ENCODE measurements at places on chromosomes 7 and 10.

DNA sequence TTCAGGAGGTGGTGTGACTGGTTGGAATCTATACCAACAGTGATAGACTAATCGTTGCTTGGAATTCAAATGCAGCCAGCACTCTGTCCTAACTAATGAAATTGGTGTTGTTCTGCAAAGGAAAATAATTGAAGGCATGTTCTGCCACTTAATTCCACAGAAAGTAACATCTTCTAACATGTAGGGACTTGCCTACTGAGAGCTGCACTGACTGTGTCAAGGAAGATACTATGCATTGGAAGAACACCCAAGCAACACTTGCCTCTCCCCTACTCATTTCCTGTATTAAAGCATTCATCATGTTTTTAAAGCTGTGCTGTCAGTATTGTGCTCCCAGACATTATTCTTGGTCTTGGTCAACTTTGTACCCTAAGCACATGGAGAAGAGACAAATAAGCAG is 2.7 kb upstream of the CYP3A7 start:
- no peak for DNase-seq

DNA sequence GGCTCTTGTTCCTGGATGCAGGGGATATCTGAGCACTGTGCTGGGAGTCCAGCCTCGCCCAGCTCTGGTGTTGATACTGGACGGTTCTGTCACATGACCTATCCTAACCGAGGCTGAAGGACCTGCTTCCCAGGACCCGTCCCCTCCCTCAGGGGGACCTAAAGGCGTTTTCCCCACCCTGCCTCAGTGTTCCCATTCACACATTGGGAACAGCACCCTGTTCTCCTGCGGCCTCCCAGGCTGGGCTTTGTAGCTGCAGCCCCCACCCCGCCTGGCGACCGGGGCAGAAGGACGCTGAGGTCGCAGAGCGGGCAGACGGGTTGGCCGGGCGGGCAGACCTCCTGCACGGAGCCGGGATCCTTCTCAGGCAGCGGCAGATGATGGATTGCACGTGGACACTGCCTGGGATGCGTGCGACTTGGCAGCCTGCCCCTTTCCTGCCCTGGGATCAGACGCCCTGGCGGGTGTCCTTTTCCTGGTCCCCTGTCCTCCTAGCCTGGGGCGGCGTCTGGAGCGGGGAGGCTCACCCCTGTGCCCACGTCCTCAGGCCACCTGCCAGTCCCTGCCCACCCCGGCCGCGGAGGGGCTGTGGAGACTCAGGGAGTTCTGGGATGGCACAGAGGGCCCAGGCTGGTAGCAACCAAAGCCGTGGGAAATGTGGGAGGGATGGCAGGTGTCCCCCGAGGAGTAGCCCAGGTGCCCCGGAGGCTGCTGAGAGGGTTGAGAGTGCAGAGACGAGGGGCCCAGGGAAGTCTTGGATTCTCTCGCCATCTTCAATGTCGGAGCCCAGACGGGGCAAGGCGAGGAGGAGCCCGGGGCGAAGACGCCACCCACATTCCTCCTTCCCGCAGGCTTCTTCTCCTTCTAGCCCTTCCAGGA is 17.2 kb upstream of the PSMG3 start:
- no peak for DNase-seq

DNA sequence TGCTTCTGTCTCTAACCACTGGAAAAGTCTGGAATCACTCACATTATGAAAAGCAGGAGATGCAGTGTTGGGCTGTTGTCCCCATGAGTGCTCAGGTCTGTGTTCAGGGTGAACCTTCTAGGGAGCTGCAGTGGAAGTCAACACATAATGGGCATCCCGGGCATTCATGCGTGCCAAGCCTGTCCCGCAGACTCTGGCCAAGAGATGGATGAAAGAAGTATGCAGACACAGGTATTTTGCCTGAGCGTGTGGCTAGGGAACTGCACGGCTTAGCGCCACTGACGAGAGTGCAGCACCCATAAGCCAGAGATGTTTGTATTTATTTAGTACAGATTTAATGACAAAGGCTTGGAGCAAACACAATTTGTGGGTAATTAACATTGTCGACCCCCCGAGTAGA is 84.7 kb downstream of the GPR26 start:
- no peak for DNase-seq

GRCh38 chr7:42128703-42129102 is 108.3 kb downstream of the GLI3 start:
- no peak for DNase-seq

GRCh38 chr7:31910191-31910590 is 160.0 kb downstream of the PDE1C start:
- no peak for DNase-seq

- DNase-seq = no peak
These were observed 303.1 kb upstream of the FZD1 start for GRCh38 chr7:90961037-90961725.

- no peak for DNase-seq
These were observed 45.7 kb upstream of the RBM33 start for GRCh38 chr7:155598810-155599210.

GRCh38 chr7:54846273-54846672 is 87.3 kb upstream of the SEC61G start:
- DNase-seq = no peak

GRCh38 chr7:110921595-110922151 is 169.3 kb upstream of the LRRN3 start:
- DNase-seq = no peak

DNA sequence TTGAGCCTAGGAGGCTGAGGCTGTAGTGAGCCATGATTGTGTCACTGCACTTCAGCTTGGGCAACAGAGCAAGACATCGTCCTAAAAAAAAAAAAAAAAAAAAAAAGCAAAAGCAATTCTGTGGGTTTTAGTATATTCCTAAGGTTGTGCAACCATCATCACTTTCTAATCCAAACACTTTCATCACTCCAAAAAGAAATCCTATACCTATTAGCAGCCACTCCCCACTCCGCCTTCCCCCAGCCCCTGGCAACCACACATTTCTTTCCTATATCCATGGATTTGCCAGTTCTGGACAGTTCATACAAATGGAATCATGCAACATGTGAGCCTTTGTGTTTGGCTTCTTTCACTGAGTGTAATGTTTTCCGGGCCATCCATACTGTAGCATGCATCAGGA is 20.4 kb downstream of the ZAN start:
- DNase-seq = no peak

GRCh38 chr7:147523056-147523455 is 1067.5 kb upstream of the C7orf33 start:
- no peak for DNase-seq

GRCh38 chr10:77357611-77358310 is 279.8 kb downstream of the KCNMA1 start:
- DNase-seq = no peak

DNA sequence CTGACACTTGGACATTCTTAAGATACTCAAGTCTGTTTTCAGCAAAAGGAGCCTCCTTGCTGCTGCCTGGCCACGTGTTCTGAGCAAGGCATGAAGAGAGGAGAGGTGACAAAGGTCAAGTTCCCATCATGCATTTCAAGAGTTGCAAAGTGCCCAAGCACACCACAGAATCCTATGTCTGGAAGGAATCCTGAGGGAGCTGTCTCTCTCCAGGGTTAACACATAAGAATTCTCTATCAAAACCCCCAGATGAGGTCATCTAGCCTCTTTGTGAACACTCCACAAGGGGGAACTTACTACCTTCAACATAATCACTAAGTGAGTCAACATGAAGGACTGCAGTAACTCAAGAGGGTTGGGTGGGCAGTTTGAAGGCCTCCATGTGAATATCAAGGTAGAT is 155.5 kb downstream of the RNF216 start:
- no peak for DNase-seq

DNA sequence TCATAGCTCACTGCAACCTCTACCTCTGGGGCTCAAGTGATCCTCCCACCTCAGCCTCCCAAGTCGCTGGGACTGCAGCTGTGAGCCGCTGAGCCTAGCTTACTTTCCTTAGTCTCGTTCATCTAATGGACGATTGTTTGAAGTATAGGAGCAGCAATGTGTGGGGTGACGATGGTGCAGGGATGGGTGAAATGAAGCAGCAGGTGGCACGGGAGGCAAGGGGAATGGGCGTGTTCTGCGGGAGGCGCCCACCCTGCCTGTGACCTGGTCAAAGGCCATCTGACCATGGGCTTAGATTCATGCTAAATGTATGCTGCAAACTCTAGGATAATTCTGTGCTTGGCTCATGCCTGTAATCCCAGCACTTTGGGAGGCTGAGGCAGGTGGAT is 210.7 kb downstream of the MAD1L1 start:
- no peak for DNase-seq

GRCh38 chr7:155386608-155387007 is 71.3 kb upstream of the EN2 start:
- DNase-seq = no peak

- no peak for DNase-seq
These were observed 57.9 kb downstream of the STK32C start for GRCh38 chr10:132249824-132250375.

Measured in NCI-H187 treated with DMSO at 0.1 percent for 48 hours (cell line).